Kidney (tissue), 22 donors: ENCODE measurements at places on chromosomes 12 and 14. TPM values are rescaled to one million over a fixed set of nuclear protein-coding genes. Genes with fewer than 3 reads are reported as not detected.
A peak's percentile ranks its signal among the peaks of the same experiment; 100 is the strongest.

- DNase-seq: no peak
These were observed 1.1 kb downstream of the INHBE start for GRCh38 chr12:57456145-57456700.

DNA sequence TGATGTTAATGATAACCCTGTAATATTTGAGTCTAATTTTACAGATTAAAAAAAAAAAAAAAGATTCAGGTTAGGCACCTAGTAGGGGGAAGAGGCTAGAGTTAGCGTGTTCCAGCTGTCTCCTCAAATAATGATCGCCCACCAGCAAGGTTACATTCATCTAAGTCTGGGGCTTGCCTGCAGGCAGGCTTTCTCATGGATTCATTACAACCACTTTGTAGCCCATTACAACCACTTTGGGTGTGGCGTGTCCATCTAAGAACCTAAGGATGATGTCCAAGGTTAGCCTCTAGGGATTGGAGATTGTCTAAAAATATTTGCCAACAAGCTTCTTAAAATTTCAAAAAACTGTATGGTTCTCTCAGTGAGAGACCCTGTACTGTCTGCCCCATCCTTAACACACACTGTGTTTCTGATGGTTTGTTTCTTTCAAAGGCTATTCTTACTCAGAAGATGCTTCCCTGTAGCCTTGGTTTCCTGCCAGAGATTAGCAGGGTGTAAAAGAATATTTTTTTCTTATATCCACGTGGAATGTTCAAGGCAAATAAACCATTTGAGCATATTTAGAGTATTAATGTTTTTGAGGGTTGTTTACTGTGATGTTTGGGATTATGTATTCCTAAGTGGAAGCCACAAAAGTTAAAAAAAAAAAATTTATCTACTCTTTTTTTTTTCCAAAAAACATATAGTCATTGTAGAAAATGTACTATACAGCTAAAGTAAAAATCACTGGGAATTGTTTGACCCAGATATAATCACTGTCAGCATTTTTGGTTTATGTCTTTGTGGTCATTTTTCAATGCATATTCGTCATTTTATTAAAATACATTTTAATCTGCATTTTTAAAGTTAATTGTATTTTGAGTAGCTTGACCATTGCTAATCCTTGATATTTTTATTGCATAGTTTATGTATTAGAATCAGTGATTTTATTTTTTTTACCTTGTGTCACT is 1.7 kb downstream of the DYNC1H1 start:
- no peak for DNase-seq

GRCh38 chr12:47896633-47897032 is 8.2 kb downstream of the VDR start:
- peak; percentile 36 for DNase-seq

GRCh38 chr12:25384893-25385248 is 134.1 kb upstream of the KRAS start:
- DNase-seq: peak; percentile 24

DNA sequence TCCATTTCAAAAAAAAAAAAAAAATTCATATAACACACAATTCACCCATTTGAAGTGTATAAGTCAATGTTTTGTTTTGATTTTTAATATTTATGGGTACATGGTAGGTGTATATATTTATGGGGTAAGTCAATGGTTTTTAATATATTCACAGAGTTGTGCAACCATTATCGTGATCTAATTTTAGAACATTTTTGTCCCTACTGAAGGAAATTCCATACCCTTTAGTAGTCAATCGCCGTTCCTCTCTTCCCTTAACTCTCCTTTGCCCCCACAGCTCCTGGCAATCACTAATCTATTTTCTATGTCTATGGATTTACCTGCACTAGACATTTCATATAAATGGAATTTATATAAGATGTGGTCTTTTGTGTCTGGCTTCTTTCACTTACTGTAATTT is 92.8 kb downstream of the TRAFD1 start:
- no peak for DNase-seq

The MNAT1 gene
- 29.6 TPM for total RNA-seq

The KLRG1 gene
- total RNA-seq: 7.7 TPM

The FGD4 gene
- 55.5 TPM for total RNA-seq

The COX8C gene
- not detected for total RNA-seq
